Bladder microvascular endothelial cell (primary cell): ENCODE measurements at places on chromosomes 6 and 20. TPM values are rescaled to one million over a fixed set of nuclear protein-coding genes. Genes with fewer than 3 reads are reported as not detected.

Gene TULP1
- not detected in 2 replicates for total RNA-seq

Gene MAP7
- 0.16 and 0.63 TPM in 2 replicates for total RNA-seq

Gene GSTA4
- total RNA-seq: 7.9 and 11.5 TPM in 2 replicates

Gene SOX18
- 36.2 and 43.9 TPM in 2 replicates for total RNA-seq

Gene PRKN
- 0.16 and 0.19 TPM in 2 replicates for total RNA-seq

Gene TREML2
- not detected in 2 replicates for total RNA-seq

Gene ADTRP
- 0.76 and 1.3 TPM in 2 replicates for total RNA-seq

Gene ZNF165
- 0.13 and 0.16 TPM in 2 replicates for total RNA-seq

Gene PAK5
- not detected in 2 replicates for total RNA-seq

Gene INSM1
- not detected in 2 replicates for total RNA-seq

Gene LY6G6F
- total RNA-seq: not detected in 2 replicates

Gene NKAIN4
- not detected in 2 replicates for total RNA-seq
